Stimulated activated CD8-positive, alpha-beta memory T cell treated with anti-CD3 and anti-CD28 coated beads, Interleukin-7, amount 100 ng/mL, for 48 hours (primary cell): ENCODE measurements at places on chromosomes 6 and 20.

- DNase-seq, result no peak
Observed at GRCh38 chr6:144478483-144478882, 193.3 kb downstream of the UTRN start.

GRCh38 chr20:53013183-53013582 is 41.0 kb downstream of the TSHZ2 start:
- DNase-seq, result no peak

- DNase-seq, result no peak
Observed at GRCh38 chr6:118260833-118261232, 287.3 kb upstream of the PLN start.

DNA sequence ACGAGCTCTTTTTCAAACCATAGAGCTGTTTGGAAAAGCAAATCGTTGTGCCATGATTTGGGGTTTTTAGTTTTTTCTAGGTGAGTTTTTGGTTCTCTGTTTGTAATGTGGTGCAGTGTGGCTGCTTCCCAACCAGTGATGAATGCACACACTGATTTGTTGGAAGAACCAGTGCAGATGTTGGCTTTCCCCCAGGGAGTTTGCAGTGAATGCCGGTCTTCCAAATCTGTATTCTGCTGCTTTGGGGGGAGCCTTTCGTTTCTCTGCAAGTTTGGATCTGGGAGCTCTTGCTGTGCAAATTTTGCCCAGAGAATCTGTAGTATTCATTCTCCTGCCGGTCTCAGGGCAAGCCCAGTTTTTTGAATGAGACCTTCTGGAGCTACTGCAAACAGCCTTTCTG is 14.5 kb downstream of the HECA start:
- no peak for DNase-seq

DNA sequence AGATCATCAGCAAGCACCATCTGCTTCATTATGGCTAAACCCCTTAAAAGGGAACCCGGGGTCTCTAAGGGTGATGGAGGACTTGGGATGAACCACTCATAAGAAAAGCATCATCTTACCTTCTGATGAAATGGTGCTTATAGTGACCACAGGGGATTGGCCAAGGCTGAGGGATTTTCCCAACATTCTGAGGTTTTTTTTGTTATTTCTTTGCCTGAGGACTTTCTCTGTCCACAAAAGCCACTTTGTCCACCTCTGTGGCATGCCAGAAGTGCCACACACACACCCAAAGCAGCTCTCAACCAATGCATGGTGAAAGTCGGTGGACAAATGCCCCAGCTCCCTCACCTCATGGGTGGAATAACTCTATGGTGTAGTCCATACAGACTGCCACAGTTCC is 79.3 kb upstream of the TOP1 start:
- no peak for DNase-seq

- DNase-seq, result no peak
Observed at GRCh38 chr6:158991017-158991723, 8.8 kb downstream of the RSPH3 start.

- no peak for DNase-seq
Observed at GRCh38 chr6:167858086-167858591, 31.4 kb downstream of the AFDN start.

- DNase-seq, result no peak
Observed at GRCh38 chr6:90709431-90709996, 122.6 kb upstream of the MAP3K7 start.

GRCh38 chr6:34723203-34723602 is 26.6 kb upstream of the ILRUN start:
- no peak for DNase-seq
